ENCODE measurements at places on chromosomes 7 and 10.

- DNase-seq = no peak
These were observed 37.1 kb downstream of the MTURN start for GRCh38 chr7:30171766-30172447.

DNA sequence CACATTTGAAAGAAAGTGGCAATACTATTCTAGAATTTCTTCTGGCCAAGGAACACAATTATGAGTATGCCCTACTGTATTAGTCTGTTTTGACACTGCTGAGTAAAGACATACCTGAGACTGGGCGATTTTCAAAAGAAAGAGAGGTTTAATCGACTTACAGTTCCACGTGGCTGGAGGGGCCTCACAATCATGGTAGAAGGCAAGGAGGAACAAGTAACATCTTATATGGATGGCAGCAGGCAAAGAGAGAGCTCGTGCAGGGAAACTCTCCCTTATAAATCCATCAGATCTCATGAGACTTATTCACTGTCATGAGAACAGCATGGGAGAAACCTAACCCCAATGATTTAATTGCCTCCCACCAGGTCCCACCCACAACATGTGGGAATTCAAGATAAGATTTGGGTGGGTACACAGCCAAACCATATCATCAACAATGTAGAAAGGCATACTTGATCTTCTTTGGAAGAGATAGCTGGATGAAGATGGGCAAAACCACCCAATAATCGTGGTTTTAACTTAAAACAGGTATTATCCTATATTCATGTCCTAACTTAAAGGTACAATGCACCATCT, 113.9 kb downstream of the ETV1 start:
- no peak for DNase-seq

- no peak for DNase-seq
These were observed 398.3 kb upstream of the CHRM2 start for GRCh38 chr7:136470179-136470578.

DNA sequence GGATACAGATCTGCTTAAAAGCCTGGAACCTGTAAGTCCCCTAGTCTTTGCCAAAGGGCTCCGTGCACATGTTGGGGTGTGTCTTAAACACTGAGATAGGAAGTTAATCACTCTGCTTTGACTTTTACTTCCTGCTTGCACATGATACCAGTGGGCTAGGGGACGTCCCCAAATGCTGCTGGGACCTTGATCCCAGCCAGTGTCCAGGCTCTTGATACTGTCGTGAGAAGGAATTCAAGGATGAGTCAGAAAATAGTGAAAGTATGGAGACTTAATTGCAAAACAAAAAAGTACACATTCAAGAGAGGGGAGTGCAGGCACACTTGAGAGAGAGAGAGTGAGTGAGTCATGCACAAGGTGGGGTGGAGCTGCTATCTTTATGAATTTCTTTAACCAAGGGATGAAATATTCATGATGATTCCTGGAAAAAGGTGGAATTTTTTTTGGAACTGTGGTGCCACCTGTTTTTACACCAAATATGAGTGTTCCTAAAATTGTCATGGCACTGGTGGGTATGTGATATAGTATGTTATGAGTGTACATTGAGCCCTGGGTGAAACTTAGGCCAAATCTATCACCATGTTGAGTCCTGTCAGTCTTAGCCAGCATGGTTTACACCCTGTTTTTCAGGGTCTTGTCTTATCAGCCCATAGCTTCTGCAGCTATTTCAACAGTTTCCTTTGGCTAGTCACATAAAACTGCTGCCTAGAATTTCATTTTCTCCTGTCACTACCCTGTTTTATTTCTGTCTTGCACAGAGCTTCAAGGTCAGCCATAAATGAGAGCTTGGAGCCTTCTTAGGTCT, 88.3 kb upstream of the CYP26C1 start:
- DNase-seq = no peak

DNA sequence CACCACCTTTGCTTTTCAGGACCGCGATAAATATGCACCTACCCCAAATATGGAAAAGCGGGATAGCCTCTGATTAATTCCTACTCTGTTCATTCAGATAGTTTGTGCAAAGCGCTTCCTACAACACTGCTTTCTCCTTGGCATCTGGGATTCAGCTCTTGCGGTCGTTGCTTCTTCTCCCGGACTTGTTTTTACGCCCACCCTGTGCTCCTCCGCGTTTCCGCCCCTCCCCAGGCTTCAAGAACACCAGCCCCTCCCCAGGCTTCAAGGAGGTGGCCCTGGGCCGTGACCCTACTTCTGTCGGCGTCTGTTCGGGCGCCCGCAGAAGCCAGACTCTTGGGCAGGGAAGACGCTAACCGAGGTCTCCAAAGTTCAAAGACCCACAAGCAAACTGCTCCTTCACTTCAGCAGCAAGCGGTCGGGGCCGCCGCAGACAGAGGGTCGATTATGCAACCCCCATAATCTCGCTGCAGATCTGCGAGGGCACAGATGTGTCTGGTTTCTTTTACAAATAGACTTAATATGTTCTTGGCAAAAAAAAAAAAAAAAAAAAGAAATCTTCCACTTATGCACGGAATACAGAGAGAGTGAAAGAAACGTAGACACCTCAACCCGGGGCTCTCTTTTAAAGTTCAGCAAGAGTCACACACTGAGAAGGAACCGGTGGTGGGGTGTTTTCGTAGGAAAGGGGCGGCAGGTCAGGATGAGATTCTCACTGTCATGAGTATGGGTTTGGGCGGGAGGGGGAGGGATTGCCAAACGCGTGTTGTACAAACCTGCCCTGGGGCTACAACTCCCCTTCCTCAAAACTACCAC, 1.9 kb downstream of the DLX5 start:
- no peak for DNase-seq

DNA sequence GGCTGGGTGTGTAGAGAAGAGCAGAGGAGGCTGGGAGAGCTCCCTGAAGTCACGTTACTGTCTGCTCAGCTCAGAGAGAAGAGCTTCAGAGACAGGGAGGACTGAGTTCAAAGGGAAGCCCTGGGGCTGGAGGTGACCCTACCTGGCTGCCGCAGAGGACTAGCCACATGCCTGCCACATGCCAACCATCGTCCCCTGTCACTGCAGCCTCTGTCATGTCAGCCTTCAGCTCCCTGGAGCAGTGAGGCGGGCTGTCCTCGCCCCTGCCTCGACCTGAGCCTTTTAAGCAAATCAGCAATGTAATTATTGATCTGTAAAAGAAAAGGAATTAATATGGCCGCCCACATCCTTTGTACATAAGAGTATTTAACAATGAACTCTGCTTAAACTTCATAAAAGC, 89.3 kb upstream of the RET start:
- DNase-seq = no peak

- DNase-seq = no peak
These were observed 787.4 kb downstream of the PHTF2 start for GRCh38 chr7:78585980-78586379.

DNA sequence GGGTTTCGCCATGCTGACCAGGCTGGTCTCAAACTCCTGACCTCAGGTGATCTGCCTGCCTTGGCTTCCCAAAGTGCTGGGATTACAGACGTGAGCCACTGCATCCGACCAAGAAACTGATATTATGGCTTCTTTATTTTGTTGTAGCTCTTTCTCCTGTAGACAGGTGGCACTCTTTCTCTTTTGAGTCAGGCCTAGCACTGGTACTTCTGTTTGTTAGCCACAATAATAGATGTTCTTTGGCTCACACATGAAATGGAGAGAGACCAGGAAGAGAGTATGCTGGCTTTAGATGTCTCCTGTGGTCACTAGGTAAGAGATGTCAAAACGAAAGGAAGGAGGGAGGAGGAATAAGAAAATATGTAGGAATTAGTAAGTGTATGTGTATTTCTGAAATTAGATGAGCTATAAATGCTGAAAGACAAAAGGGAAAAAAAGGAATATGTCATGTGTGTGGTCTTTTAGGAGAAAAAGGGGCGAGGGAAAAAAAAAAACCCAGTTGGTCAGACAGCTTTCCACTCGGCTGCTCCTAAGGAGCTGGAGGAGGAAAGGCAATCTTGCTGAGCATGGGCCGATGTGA, 78.7 kb downstream of the CLEC2L start:
- DNase-seq = no peak

DNA sequence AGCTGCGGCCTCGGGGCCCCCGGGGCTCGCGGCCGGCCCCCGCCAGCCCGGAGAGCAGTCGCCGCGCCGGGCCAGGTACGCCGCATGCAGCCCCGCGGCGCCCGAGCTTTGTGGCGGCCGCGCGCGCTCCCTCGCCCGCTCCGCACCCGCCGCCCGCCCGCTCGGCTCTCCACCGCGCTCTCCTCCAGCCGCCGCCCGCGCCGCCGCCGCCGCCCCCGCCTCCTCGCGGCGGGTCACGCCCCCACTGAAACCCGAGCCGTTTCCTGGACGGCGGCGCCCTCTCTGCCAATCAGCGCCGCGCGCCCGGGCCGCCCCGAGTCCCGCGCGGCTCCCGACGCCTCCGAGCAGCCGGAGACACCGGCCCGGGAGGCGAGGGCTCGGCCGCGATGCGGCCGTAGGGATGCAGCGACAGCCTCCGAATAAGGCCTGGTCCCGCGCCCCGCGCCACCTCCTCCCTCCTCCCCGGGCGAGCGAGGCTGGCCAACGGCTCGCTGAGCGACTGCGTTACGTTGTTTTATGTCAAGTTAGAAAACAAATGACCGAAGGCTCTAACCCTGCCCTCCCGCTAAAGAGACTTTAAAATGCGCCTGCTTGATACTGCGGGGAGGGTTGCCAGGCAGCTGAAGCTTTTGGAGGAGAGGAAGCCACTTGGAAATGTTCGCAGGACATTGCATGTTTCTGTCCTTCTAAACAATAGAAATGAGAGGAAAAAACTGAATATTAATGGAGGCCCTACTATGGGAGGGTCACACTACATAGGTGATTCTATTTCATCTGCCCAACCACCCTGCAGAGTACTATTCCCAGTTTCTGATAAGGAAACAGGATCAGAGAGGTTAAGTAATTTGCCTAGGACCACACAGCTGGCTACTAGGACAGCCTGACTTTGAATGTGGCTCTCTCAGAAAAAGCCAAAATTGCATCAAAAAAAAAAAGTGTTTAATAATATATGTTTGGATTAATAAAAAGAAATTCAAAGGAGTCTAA, at the start of gene FGFR2:
TSS of gene FGFR2 (minus strand) at position 182 of the 987 bp plus-strand sequence. CDS start 4,627 bp downstream, outside the sequence.
- DNase-seq = peak; percentile 48

GRCh38 chr10:114408968-114409444, 4.7 kb upstream of the AFAP1L2 start:
- DNase-seq = no peak

GRCh38 chr10:75462865-75463264, 31.4 kb downstream of the LRMDA start:
- no peak for DNase-seq

DNA sequence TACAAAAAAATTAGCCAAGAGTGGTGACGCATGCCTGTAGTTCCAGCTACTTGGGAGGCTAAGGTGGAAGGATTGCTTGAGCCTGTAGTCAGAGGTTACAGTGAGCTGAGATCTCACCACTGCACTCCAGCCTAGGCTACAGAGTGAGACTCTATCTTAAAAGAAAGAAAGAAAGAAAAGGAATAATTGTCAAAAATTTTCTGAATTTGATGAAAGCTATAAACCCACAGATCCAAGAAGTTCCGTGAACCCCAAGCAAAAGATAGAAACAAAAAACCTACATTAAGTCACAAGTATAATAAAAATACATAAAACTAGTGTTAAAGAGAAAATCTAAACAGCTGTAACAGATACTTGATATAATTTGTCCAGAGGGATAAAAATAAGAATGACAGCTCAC, 60.1 kb upstream of the KMT2C start:
- no peak for DNase-seq

DNA sequence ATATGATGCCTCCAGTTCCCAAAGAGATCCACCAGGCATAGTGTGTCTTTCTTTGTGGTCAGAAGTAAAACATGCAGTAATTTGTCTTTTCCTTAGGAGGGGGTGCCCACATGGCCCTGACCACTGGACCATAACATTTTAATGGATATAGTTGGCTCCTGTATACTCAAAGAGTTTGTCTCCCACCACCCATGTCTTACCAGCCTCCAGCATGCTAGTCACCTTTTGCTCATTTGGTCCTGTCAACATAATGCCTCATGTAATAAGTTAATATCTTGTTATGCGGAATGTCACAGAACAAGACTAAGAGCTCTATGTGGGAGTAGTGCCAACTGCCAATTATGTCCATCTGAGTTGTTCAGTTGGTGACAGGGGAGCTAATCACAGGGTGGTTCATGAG, 83.4 kb upstream of the IFRD1 start:
- no peak for DNase-seq

GRCh38 chr7:1569016-1569415, 816 bp downstream of the PSMG3 start:
- DNase-seq = peak; percentile 50

GRCh38 chr7:132300599-132301277, 275.5 kb downstream of the PLXNA4 start:
- DNase-seq = no peak

DNA sequence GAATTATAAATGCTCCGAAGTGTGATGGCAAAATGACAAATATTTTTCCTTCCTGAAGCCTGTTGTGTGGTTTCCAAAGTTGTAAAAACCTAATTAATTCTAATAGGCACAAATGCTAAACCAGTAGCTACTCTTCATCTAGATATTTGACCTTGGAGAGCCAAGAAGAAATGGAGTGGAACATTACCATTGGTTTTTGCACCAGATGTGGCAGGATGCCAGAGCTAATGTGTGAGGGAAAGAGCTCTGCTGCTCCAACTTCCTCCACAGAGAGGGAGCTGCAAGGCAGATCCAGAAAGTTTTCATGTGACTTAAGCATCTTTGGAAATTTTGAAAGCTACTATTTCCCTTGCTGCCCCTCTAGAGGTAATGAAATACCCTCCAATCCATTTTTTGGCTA, 65.1 kb upstream of the HPS1 start:
- DNase-seq = no peak

GRCh38 chr10:114363745-114364454, 40.4 kb downstream of the AFAP1L2 start:
- DNase-seq = no peak

- no peak for DNase-seq
These were observed 229.7 kb downstream of the TSPAN12 start for GRCh38 chr7:120628251-120628650.

GRCh38 chr7:13179775-13180523, 492.5 kb downstream of the ARL4A start:
- DNase-seq = no peak

GRCh38 chr7:9681284-9681683, 1247.9 kb downstream of the NXPH1 start:
- DNase-seq = no peak

DNA sequence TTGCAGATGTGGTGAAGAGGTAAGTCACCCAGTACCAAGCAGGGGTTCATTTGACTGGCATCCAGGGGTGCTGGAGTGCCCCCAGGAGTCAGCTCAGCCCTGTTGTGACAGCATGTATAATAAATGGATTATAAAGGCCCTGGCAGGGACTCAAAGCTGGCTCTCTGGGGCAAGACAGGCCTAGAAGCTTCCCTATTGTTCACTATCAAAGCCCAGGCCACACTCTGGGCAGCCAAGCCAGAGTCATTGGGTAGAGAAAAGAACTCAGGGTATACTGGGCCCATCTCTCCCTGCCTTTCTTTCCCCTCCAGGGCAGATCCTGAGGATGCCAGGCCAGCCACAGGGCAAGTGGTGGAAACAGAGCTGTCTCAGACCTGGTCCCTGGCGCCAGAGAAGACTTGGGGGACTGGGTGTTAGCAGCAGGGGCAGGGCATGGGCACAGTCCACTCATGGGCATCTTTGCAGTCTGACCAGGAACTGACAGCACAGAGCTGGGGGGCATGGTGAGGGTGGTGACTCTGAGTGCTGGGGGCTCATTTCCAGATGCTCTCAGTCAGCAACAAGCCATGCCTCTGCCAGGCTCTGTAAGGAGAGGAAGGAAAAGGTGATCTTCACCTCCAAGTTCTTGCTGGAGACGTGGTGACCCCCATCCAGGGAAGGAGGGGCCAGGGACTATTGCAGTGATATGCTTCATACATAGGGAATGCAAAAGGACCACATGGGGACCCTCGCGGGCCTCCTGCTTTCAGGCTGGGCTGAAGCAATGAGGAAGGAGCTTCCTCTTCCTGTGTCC, 11.7 kb downstream of the RBP3 start:
- DNase-seq = no peak

GRCh38 chr7:143953421-143953820, 1.2 kb upstream of the OR2F1 start:
- DNase-seq = no peak
